ENCODE measurements at places on chromosomes 13 and 19. TPM values are rescaled to one million over a fixed set of nuclear protein-coding genes. Genes with fewer than 3 reads are reported as not detected.

Gene PSPN
- 0.43 TPM for total RNA-seq

Gene NACC1
- total RNA-seq = 27.7 TPM

Gene ZNF134
- total RNA-seq = 18.8 TPM

Gene GAPDHS
- total RNA-seq = not detected

Gene FCHO1
- total RNA-seq = 0.14 TPM

Gene ZNF610
- total RNA-seq = 3.6 TPM

Gene MEIOSIN
- total RNA-seq = not detected

Gene ZNF497
- 0.83 TPM for total RNA-seq

Gene MBD3L2
- total RNA-seq = not detected

Gene OR7A5
- total RNA-seq = not detected

Gene VSTM1
- not detected for total RNA-seq

Gene COL4A2
- 194 TPM for total RNA-seq

Gene ZNF253
- 2.3 TPM for total RNA-seq

Gene OLFM4
- total RNA-seq = not detected

Gene IRGC
- total RNA-seq = not detected

Gene PRODH2
- not detected for total RNA-seq

Gene CHAF1A
- 4.3 TPM for total RNA-seq

Gene ZNF223
- 4.1 TPM for total RNA-seq

Gene PRR36
- total RNA-seq = not detected

Gene CYP4F3
- not detected for total RNA-seq

Gene VSTM2B
- not detected for total RNA-seq

Gene ZNF667
- total RNA-seq = 3.6 TPM

Gene CCNE1
- 5.1 TPM for total RNA-seq

Gene TUBA3C
- total RNA-seq = not detected

Gene FUZ
- total RNA-seq = 26.1 TPM

Gene SMAD9
- total RNA-seq = 7.4 TPM

Gene MADCAM1
- 0.14 TPM for total RNA-seq

Gene ZNF99
- not detected for total RNA-seq

Gene TGFB1
- total RNA-seq = 11.5 TPM

Gene C2CD4C
- total RNA-seq = not detected

Gene RGL3
- total RNA-seq = 1.4 TPM

Gene MCOLN1
- total RNA-seq = 3.8 TPM

Gene ATCAY
- total RNA-seq = 0.18 TPM

Gene TBC1D17
- total RNA-seq = 7.5 TPM

Gene CATSPERD
- total RNA-seq = not detected

Gene LONP1
- total RNA-seq = 131 TPM

Gene CPAMD8
- 0.43 TPM for total RNA-seq

Gene ACOD1
- total RNA-seq = not detected

Gene AP1M2
- total RNA-seq = not detected

Gene SLAIN1
- 0.14 TPM for total RNA-seq

Gene GYS1
- total RNA-seq = 45.9 TPM

Gene KLK1
- not detected for total RNA-seq
